ENCODE measurements at places on chromosomes 3 and 15. TPM values are rescaled to one million over a fixed set of nuclear protein-coding genes. Genes with fewer than 3 reads are reported as not detected.

Gene NR1I2
- total RNA-seq = 0.49 TPM

Gene HYKK
- 5.7 TPM for total RNA-seq

Gene IMPG2
- 0.72 TPM for total RNA-seq

DNA sequence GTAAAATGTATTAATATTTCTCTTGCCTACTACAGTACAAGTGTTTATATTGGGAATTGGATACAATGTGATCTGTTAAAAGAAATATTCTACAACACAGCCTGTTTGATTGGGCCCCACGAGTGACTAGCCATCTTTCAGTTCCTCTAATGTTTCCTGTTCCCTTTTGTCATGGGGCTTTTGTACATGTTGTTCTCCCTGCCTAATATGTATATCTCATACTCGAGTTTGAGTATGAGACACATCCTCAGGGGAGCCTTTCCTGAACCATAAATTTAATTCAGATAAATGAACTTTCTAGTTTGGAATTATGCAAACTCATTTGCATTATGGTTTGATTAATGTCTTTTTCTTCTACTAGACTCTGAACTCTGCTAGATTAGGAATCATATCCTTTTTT is 65.5 kb downstream of the MEF2A start:
- peaks cover 12% of the 10 kb centered on the region for H3K4me1 ChIP-seq
- no peaks in the 10 kb centered on the region for H3K36me3 ChIP-seq
- no peak overlapping the region for H3K27ac ChIP-seq
- DNase-seq = no peak

DNA sequence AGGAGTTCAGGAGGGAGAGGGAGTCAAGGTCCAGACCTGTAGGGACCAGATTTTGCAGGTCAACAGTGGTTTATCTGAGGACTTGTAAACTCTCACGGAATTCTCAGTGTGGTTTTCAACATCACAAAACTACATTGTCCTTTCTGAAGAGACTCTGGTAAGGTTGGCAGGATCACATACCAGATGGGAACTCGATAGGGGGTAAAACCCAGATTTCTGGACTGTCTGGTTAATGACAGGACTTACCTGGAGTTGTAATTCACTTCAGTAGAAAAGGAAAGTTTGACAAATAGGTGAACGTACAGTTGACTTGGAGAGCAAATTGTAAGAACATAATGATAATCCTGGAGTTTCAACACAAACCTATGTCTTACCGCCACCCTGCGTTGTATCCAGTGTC is 5.3 kb downstream of the ITPR1 start:
- peaks cover 35% of the 10 kb centered on the region for H3K4me1 ChIP-seq
- no peaks in the 10 kb centered on the region for H3K36me3 ChIP-seq
- H3K27ac ChIP-seq = no peak overlapping the region
- DNase-seq = no peak
- no peak overlapping the region for H3K4me3 ChIP-seq

DNA sequence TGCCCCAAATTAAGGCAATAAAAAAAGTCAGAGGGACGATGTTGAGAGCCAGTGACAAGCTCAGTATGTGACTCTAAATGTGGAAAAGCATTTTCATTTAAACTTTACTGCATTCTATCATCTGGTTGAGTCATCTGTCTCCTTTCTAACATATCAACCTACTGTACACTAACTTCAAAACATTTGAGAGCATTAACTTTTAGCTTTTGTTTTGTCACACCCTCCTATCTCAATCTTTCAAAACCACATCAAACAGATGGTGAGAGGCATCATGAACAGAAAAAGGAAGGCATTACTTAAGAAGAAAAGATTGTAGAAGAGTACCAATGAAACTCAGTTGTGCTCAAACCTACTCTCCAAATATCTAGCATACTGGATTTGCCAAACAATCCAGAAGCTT is 4.8 kb downstream of the LRRC58 start:
- no peaks in the 10 kb centered on the region for H3K36me3 ChIP-seq
- DNase-seq = peak; percentile 69
- peaks cover 52% of the 10 kb centered on the region for H3K4me1 ChIP-seq
- no peak overlapping the region for H3K4me3 ChIP-seq
- H3K27me3 ChIP-seq = no peaks in the 10 kb centered on the region

DNA sequence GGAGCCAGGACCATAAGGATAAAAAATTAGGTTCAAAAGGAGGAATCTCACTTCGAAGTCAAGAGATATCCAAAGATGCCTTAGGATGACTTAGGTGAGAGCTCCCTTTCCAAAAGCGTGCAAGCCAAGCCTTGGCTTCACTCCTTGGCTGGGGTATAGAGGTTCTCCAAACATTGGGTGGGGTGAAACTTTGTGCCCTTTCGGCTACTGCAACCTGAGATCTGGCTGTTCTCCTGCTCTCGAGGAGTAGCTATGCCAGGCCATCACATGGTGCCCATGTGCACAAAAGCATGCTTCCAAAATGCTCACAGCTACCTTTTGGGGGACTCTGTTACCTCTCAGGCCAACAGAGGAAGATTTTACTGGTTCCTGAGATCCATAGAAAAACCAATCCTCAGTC is 373.8 kb downstream of the EPHB1 start:
- no peaks in the 10 kb centered on the region for H3K27me3 ChIP-seq
- no peak overlapping the region for H3K4me3 ChIP-seq
- H3K4me1 ChIP-seq = no peaks in the 10 kb centered on the region
- DNase-seq = no peak
- H3K36me3 ChIP-seq = no peaks in the 10 kb centered on the region

GRCh38 chr3:37559461-37559860 is 302.2 kb upstream of the CTDSPL start:
- no peak for DNase-seq
- H3K36me3 ChIP-seq = no peaks in the 10 kb centered on the region
- no peaks in the 10 kb centered on the region for H3K27me3 ChIP-seq

GRCh38 chr15:51111061-51111460 is 16.4 kb upstream of the TNFAIP8L3 start:
- H3K4me1 ChIP-seq = no peaks in the 10 kb centered on the region
- H3K4me3 ChIP-seq = no peak overlapping the region
- H3K27ac ChIP-seq = no peak overlapping the region
- H3K27me3 ChIP-seq = no peaks in the 10 kb centered on the region
- DNase-seq = no peak

GRCh38 chr15:85760531-85761371 is 34.0 kb downstream of the KLHL25 start:
- no peak overlapping the region for H3K27ac ChIP-seq
- no peaks in the 10 kb centered on the region for H3K36me3 ChIP-seq
- no peak overlapping the region for H3K4me3 ChIP-seq
- H3K4me1 ChIP-seq = no peaks in the 10 kb centered on the region
- H3K27me3 ChIP-seq = no peaks in the 10 kb centered on the region
- DNase-seq = no peak

DNA sequence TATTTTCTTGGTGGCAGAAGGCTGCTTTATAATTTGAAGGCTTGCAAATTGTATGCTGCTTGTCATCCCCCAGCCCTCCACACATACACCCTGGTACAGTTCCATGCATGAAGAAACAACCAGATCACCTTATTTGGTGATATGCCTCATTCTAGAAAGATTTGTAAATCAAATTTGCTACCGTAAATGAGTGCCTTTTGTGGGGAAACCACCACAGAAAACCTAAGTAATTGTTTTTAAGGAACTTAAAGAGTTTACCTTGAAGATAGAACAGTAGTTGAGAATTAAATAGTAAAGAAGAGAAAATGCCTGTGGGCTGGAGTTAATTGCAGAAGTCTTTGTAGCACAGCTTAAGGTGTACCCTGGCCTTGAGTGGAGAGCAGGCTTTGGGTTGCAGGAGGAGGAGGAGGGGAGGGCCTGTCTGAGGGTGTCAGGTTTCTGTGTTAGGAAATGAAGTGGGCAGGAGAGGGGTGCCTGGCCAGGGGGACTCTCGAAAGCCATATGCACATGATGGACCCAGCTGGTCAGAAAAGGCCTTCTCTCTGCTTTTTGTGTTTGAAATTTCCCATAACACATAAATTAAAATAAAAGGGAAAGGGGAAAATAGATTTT is 6.9 kb downstream of the NIPA2 start:
- DNase-seq = no peak
- no peak overlapping the region for H3K27ac ChIP-seq
- no peak overlapping the region for H3K4me3 ChIP-seq
- H3K36me3 ChIP-seq = no peaks in the 10 kb centered on the region
- peaks cover 23% of the 10 kb centered on the region for H3K4me1 ChIP-seq

- no peak overlapping the region for H3K4me3 ChIP-seq
- no peaks in the 10 kb centered on the region for H3K36me3 ChIP-seq
- peak; percentile 8 for DNase-seq
- H3K27ac ChIP-seq = no peak overlapping the region
Observed at GRCh38 chr3:182710557-182711157, 82.6 kb upstream of the ATP11B start.

GRCh38 chr3:5974630-5975322 is 787.3 kb downstream of the EDEM1 start:
- no peak overlapping the region for H3K4me3 ChIP-seq
- H3K36me3 ChIP-seq = no peaks in the 10 kb centered on the region
- H3K4me1 ChIP-seq = no peaks in the 10 kb centered on the region

DNA sequence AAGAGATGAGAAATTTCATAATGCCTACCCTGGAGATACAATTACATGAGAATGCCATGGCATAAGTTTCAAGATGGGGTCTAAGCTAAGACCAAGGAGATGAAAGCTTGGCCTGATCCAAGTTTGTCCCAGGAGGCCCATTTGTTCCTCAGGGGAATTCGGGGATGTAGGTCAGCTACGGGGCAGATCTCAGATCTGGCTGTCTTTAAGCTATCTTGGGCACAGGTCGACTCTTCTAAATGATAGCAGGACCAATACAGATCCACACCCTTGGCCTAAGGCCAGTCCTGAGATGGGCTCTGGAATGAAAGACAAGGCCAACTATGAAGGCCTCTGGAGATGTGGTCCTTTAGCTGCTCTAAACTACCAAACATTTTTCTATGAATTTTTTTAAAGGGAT is 16.6 kb downstream of the ABI3BP start:
- DNase-seq = no peak
- no peaks in the 10 kb centered on the region for H3K4me1 ChIP-seq
- H3K27ac ChIP-seq = no peak overlapping the region
- no peaks in the 10 kb centered on the region for H3K36me3 ChIP-seq
- H3K4me3 ChIP-seq = no peak overlapping the region

DNA sequence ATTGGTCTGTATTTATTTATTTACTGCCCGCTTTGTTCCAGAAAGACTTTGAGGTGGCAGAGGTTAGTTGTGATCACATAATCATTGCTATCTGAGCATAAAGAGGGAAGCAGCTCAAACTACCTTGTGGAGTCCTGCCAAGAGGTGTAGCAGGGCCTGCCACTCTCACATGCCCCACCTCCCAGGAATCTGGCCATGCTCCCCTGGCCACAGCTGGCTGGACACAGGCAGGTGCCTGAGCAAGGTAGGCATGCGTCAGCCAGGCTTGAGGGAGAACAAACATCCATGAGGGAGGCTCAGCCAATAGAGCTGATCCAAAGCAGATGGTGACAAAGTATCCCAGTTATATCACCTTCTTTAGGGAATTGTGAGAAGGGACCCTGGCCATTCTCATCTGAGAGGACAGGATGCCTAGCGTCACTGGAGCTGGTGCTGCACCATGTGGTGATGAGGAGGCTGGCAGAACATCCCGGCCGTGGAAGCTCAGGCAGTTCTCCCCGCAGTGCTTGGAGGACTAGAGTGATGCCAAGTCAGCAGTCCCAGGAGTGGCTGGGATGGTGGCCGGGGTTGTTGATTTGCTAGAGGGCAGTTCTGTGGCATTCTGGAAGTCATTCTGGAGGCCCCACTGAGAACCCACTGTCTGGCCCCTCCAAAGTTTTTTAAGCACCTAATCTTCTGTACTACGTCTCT is 6.8 kb upstream of the POLG start:
- H3K27ac ChIP-seq = no peak overlapping the region
- H3K36me3 ChIP-seq = no peaks in the 10 kb centered on the region
- no peaks in the 10 kb centered on the region for H3K4me1 ChIP-seq
- DNase-seq = no peak

Measured in CD4-positive, alpha-beta memory T cell (primary cell).